NCI-H2171 (cell line): ENCODE measurements at places on chromosomes 6 and 20.

DNA sequence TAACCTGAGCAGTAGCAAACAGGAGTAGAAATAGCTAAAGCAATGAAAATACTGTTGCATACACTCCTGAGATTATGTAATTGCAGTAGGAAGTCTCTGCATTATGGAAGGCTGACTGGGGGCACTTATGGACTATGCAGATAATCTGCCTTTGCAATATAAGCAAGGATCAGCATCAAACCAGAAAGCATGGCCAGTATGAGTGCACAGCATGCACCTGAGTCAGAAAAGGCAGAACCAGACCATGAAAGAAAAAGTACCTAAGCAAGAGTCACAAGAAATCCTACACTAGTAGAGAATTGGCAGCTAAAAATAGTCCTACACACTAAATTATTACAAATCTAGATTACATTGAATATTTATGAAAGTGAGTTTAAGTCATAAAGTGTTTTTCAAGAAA, 164.3 kb downstream of the KIF6 start:
- no peak for DNase-seq

DNA sequence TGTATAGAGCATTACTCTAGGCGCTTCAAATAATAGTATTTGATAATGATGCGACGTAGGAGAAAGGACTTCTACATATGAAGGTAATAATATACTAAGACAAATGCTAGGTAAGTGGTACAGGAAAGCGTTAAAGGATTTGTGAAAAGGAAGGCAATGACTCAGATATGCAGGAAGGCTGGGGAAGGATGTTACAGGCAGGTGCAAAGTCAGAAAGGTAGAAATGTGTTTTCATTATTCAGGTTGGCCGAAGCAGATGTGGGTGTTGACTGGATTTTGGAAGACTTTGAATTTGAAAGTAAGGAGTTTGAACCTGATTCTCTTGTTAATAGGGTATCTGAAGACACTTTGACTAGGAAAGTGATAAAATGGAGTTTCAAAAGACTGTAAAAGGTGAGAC, 51.0 kb downstream of the STK4 start:
- DNase-seq: no peak

DNA sequence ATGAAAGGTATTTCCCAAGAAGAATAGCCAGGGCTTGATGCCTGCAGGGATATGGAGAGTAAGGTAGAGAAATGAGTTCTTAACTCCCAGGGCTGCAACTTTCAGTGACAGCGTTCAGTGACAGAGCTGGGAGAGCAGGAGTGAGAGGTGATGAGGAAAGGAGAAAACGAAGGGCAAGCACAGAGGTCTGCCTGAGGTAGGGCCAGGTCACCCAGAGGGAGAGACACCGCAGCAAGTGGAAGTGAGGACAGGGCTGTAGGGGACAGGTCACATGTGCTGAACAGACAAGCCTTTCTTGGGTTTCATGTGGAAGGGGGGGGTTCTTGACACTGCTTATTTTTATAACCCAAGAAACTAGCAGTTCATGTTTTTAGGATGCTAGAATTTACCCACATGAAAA, 72.5 kb downstream of the PREP start:
- DNase-seq: no peak

DNA sequence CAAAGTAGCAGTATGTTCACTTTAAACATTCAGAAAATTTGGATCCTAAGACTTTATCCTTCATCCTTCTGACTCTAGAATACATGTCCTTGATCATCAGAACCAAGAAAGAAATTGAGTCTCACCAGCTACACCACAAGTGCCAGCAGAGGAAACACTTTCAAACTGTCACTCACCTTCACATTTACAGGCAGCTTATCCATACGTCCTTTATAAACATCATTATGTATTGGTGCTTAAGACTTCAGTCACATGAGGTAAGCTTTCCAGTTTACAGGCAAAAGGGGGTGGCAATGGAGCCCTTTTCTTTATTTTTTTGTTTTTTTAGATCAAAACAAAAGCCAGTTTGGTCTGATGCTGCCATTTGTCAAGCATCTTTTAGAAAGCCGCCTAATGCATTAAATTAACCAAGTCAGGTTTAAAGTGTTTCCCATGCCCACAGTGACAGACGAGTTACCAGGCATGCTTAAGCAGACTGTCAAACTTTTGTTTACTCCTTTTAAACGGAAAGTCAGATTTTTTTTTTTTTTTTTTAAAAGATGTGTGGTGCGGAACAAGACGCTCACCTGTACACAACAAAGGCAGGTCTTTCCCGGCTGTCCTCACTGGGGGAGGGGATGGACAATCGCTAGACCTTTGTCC, 952 bp upstream of the BRPF3 start:
- peak; percentile 10 for DNase-seq

DNA sequence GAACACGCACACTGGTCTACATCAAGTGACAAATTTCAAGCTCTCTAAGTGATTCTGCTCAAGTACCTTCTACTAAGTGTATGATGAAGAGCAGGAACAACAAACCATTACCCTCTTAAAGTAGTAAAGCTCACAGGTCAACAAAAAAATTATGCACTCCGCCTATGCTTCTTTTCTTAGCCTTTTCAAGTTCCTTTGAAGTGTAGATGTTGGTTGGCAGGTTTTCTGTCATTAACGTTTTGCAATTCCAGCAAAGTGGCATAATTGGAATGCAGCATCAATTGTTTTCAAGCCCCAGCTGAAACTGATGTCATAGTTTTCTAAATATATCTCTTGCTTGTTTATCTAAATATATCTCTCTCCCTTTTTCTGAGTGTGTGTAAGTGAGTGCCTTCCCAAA, 396.9 kb upstream of the EYS start:
- no peak for DNase-seq
